ENCODE measurements at places on chromosomes 16 and 17.

GRCh38 chr16:20636671-20637070, 60.5 kb upstream of the ACSM2B start:
- no peak for DNase-seq

DNA sequence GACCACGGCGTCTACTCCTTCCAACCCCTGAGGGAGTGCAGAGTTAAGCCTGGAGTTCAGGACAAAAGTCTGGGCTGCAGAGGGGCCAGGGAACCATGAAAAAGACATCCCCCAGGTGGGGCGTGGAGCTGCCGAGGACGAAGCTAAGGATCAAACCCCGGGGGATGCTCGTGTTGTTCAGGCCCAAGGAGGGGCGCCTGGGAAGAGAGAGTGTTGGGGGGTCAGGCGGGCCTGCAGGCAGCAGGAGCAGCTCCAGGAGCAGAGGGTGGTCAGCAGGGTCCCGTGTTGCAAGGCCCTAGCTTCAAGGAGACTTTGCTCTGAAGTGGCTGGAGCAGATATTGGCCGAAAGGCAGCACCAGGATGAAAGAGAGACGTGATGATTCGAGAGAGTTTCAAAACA, 26.7 kb downstream of the NECAB2 start:
- DNase-seq: no peak

GRCh38 chr16:26614237-26614841, 452.4 kb upstream of the C16orf82 start:
- DNase-seq: no peak

- DNase-seq: no peak
Observed at GRCh38 chr16:48978501-48978900, 303.1 kb downstream of the CBLN1 start.

DNA sequence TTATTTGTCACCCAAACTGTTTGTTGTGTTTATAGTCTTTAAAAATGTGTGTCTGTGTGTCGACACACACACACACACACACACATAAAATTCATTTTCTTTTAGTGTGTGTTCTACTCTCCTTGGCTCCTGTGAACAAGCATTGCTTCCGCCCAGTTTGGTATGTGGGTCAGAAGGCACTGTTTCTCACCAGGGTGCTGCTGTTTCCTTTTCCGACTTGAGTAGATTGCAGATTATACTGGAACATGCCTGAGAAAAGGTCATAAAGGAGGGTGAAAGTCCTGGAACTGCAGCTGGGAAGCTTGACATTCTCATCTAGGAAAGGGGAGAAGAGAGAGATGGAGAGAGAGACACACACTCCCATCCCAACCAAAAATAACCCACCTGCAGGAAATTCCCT, 330.3 kb downstream of the BCAS3 start:
- DNase-seq: no peak

GRCh38 chr16:80327740-80328139, 213.1 kb upstream of the DYNLRB2 start:
- DNase-seq: no peak

- peak; percentile 65 for DNase-seq
Observed at GRCh38 chr17:81514739-81515529, 2.3 kb upstream of the ACTG1 start.

DNA sequence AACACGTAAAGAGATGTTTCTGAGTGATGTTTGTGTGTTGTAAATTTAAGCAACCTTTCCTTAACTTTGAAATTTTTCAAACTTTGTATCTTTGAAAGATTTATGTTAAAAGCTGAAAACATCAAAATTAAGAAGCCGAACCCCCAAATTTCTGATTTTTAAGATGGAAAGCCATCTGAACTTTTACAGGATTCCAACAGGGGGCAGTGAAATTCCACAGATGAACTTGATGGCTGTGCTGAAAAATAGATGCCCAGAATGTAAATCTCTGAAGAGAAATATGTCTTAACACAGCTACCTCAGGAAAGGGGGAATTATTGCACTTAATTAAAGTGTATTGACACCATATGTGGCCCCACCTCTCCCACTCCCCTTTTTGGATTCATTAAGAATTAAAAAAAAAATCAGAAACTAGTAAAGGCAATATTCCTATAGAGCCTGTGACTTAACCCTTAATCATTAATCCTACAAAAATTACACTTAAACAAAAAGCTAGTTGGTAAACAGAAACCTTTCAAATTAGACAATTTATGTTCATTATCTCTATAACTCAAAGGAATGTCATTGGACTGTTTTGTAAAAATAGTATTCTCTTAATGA, 597.9 kb downstream of the KCNJ2 start:
- no peak for DNase-seq

GRCh38 chr17:16048811-16049449, 49.3 kb downstream of the TTC19 start:
- DNase-seq: no peak

- DNase-seq: no peak
Observed at GRCh38 chr16:53092284-53092683, 37.5 kb downstream of the CHD9 start.

GRCh38 chr16:65489531-65490023, 367.7 kb upstream of the CDH11 start:
- no peak for DNase-seq

GRCh38 chr17:18037486-18037885, 1.5 kb downstream of the ATPAF2 start:
- DNase-seq: no peak

DNA sequence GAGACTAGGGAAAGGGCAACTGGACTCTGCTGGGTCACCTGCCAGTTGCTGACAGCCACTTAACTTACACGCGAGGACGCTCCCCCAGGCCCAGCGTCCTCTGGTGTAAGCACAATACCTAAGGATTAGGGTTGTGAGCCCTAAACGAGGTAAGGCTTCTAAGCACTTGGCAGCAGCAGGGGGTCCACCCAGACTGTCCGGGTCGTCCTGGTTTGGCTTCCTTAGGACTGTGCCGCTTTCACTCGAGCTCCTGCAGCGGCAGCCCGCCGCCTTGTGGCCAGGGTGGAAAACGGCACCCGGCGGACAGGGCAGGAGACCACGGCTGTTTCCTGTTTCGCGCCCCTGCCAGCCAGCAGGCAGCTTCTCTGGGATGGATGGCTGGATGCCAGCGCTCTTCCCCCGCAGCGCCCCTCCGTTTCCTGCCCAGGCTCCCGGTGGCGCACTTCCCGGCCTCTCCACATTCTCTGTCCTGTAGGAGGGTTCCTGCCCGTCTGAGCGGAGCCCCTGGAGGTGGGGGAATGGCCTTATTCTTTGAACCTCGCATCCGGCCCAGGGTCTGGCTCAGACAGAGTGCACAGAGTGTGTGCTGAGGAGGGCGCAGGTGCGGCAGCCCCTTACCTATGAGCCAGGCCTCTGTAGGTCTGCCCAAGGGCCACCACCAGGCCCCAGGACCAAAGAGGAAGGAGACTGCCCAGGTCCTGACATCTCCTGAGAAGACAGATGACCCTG, 47.0 kb upstream of the AMZ2 start:
- DNase-seq: peak; percentile 63

- DNase-seq: no peak
Observed at GRCh38 chr17:2904135-2904534, 107.9 kb downstream of the RAP1GAP2 start.

DNA sequence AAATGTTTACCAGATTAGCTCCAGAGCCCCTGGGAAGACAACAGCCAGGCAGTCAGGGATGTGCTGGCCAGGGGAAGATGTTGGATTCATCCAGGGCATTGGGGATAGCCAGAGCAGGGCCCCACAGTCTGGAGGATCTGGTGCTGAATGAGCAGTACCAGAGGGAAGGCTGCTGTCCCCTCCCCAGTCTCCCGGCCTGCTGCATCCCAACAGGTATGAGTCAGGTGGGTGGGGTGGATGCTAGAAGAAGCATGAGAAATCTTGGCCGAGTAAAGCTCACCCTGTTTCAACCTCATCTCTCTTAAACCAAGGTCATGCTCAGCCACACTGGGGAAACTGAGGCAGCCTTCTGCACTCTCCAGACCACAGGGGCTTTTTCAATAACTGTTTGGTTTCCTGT, 71.9 kb upstream of the SEC14L1 start:
- DNase-seq: no peak

All from activated T-helper 1 cell treated with Interleukin-2 at 50 U/mL for 16 hours (primary cell).